M059J (cell line): ENCODE measurements at places on chromosomes 2 and 18.
A peak's percentile ranks its signal among the peaks of the same experiment; 100 is the strongest.

- DNase-seq: peak; percentile 3
Observed at GRCh38 chr2:217000406-217000805, 140.5 kb upstream of the TNP1 start.

- DNase-seq: no peak
Observed at GRCh38 chr2:14722904-14723570, 90.5 kb downstream of the LRATD1 start.

DNA sequence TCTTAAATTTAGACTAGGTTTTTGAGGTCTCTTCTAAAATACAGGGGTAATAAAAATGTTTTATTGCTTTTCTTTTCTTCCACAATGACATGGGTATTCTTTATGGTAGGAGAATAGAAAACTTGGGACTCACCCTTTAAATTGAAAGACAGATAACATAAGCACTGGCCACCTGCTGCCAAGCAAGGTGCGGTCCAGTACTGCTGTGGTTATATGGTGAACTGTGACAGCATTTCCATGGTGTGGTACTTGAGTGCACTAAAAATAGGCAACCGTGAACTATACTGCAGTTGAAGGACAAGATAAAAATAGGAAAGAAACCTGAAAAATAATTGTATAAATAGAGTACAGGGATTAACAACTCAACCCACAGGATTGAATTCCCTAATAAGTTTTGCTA is 54.4 kb upstream of the GRB14 start:
- DNase-seq: no peak

DNA sequence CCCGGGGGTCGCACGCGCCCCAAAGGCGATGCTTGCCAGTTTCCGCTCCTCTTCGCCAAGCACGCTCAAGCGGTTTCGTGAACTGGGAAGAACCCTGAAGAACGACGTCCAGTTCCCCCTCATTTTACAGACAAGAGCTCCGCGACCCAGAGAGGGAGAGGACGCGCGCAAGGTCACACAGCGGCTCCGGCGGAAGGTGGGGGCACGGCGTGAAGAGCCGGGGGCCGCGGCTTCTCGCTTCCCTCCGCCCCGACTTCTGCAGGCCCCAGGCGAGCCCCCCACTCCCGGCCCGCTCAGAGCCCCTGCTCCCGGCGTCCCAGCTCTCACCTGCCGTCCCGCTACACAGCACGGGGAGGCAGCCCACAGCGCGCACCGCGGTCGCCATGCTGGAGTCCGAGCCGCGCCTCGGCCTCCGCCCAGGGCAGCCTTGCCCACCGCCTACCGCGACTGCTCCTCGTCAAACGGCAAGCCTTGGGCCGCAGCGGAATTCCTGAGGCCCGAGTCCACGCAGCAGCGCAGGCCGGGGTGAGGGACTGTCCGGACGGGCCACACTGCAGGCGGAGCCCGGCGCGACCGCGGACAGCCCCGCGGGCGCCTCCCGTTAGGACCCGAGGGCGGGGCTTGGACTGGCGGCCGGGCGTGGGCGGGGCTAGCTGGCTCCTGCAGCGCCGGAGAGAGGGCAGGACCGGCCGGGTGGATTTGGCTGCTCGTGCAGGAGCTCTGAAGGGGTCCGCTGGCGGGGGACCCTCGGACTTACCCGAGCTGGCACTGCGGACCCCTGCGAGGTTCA is at the start of gene MRPS5:
MRPS5 (minus strand) TSS at position 402 of the 790 bp plus-strand sequence; CDS start at position 385, 17 bp downstream.
- peak; percentile 64 for DNase-seq

- no peak for DNase-seq
Observed at GRCh38 chr2:96663829-96664228, 21.3 kb downstream of the FER1L5 start.

DNA sequence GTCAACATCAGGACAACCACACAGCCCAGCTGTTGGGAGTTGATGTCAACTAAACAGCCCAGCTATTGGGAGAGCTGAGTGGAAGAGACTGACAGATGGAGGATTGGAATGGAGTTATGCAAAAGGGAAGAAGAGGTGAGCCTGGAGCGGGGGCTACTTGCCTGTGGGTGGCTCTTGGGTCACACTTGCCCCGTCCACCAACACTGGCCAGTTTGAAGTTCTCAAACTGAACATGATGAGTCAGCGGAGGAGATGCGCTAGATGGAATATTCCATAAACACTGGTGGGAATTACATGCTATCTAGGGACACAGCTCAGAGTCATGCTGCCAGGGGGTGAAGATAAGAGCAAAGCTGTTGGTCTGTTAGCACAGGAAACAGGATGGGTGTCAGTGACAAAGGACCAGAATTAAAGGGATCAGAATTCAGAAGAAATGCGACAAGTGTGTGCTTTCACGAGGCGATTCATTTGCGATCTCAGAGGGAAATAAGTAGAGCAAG is 33.2 kb upstream of the AGAP1 start:
- DNase-seq: no peak

DNA sequence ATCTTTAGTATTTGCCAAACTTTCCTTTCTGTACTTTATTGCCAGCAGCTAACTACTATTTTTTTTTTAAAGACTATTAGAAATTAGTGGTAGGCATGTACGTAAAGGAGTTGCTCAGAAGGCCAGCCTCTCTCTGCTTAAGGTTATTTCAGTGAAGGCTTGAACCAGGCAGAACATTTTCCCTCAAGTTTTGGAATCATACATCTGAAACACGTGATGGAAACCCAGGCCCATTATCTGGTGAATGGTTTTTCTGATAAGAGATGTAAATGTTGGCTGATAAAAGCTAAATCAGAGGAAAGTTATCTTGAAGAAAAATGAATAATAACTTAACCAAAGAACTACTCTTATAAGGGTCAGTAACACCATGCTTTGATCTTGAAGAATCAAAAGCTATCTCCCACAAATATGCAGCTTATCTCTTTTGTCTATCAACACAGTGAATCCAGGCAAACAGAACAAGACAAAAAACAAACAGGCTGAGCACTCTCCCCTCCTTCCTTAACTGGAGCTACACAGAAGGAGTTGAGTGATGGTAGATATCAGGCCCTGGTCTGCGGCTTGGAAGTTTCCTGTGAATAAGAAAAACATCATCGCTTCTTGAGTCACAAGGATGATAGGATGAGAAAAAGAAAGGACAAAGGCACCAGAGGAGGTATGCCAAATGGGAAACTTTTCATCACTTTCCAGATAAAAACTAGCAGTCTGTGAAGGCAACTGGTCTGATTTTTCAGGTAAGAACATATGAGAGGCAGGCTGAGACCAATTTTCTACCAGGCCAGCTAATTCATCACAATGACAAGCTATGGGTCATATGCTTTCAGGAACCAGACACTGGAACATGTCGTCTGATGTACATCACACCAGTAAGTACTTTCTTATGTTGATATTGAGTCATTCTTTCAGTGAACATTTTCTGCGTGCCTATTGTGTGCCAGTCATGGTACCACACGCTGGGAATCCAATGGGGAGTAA is 88.4 kb upstream of the STK17B start:
- peak; percentile 84 for DNase-seq

DNA sequence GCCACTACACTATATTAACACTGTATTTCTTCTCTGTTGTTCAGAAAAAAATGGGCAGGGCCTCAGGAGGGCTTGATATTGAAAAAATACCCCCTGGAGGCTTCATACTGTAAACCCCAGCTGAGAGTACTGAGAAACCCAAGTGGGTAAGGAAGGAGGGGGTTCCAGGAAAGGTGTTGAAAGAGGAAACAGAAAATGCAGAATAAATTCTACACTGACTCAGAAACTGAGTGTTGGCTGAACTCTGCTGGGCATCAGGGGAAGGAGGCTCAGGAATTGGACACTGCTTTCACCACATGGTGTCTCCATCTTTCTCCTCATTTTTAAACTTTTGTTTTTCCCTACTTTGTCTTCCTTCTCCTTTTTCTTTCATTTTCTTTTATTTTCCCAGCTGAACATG is 253.7 kb downstream of the DYM start:
- peak; percentile 29 for DNase-seq

DNA sequence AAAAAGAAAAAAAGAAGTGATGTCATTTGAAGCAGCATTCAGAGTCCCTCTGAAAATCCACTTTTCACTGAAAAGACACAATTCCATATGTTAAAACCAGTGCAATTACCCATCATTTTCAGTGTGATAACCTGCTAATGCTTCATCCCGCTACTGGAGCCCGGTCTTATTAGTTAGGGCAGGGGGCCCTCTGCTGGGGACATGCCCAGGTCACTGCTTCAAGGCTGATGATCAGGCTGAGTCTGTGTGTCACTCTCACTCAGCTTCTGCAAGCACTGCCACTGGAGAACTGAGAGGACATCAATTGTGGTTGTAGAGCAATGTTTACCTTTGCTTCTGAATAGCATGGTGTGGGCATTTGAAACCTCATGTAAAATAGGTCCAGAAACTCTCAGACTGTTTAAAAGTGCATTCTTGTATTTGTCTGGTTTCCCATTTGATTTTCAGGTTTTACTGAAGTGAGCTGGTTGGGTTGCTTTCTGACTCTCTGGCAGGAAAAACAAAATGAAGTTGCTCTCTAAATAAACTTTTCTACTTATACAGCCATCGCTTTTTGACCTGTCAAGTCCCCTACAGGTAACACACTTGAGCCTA is 49.2 kb upstream of the NXPH2 start:
- DNase-seq: peak; percentile 35

- peak; percentile 63 for DNase-seq
Observed at GRCh38 chr18:9494778-9495331, 19.5 kb downstream of the RALBP1 start.

DNA sequence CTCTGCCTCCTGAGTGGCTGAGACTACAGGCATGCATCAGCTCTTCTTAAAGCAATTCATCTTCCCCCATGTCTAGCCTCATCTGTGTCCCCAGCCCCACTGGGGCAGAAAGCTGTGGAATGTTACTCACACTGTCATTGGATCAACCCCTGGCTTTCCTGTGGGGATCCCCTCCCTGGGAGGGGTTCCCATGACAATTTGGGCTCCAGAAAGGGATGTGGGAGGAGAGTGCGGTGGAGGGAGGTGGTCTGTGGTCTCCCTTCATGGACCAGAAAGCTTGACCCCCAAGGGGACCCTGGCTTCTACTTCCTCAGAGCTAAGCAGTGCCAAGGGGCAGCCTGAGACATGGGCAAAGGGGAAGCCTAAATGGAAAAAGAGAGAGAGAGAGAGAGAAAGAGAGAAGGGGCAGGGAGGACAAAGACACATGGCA is 1.3 kb downstream of the NGEF start:
- DNase-seq: no peak

- peak; percentile 30 for DNase-seq
Observed at GRCh38 chr2:199443589-199444130, 14.1 kb downstream of the SATB2 start.

- no peak for DNase-seq
Observed at GRCh38 chr2:46347648-46348280, 50.6 kb downstream of the EPAS1 start.

- DNase-seq: peak; percentile 75
Observed at GRCh38 chr18:27921392-27921791, 255.5 kb downstream of the CDH2 start.

- DNase-seq: no peak
Observed at GRCh38 chr2:179900655-179901054, 39.2 kb upstream of the ZNF385B start.

DNA sequence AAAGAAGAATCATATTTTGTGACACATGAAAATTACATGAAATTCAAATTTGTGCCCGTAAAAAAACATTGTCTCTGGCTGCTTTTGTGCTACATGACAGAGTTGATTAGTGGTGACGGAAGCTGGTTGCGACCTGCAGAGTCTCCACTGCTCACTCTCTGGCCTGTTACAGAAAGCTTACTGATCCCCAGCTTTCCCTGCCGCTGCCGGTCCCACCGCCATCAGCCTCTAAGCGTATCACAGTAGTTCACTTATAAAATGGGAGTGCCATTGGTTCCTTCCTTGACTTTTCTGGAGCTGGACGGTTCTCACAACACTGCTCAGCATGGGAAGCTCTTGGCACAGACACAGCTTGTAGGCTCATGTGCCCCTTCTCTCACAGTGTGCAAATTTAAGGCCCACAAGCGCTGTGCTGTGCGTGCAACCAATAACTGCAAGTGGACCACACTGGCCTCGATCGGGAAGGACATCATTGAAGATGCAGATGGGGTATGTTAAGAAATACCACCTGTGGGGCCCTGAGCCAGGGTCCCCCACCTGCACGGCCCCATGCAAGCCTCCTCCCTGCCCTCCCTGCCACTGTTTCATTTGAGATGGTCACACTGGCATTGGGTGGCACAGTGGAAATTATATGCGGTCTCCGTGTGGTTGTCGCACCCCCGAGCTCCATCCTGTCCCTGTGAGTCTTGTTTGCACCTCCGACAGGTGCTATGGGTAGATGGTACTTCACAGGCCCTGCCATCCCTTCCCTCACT is 81.3 kb downstream of the DGKD start:
- DNase-seq: no peak

DNA sequence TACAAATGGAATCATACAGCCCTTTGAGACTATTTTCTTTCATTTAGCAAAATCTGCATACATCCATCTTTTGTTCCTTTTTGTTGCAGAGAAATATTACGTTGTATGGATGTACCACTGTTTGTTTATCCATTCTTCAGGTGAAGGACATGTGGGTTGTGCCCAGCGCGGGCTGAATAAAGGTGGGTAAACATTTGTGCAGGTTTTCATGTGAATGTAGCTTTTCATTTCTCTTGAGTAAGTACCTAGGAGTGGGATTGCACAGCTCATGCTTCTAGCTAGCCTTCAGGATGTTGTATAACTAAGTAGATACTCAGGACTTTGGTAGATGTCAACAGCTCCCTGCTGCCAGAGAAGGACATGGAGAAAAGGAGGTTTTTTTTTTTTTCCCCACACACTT is 50.6 kb upstream of the SPRED2 start:
- no peak for DNase-seq

DNA sequence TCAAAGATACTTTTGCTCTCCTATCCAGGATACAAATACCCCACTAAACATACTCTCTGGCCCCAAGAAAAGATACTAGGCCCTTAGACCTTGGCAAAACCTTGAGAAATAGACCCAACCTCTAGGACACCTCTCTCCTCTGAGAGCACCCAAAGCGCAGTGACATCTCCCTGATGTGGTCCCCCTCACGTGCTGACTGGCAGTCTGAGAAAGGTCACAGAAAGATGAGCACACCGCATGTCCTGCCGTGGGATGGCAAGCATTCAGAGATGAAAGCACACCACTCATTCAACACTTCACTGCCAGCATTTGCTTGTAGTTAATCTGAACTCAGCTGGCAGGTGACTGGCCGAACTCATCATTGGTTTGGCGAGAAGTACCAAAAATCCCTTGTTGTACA is 6.1 kb upstream of the TBC1D8 start:
- no peak for DNase-seq

DNA sequence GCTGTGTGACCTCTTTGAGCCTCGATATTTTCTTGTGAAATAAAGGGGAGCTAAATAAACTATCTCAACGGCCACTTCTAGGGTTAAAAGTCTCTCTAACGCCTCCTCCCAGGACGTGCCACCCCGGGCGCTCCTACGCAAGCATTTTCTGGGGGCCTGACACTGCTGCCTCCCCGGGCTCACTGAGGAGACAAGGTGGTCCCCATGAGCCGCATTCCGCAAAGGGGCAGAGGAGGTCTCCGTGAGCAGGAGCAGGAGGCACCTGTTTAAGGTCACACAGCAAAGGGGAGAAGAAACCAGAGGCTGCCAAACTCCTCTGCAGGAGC is 913 bp upstream of the WNT10A start:
- DNase-seq: no peak

GRCh38 chr2:190181123-190181669 is 118.7 kb upstream of the MSTN start:
- no peak for DNase-seq
